T-helper 1 cell (primary cell): ENCODE measurements at places on chromosomes 16 and 17.

GRCh38 chr16:24801761-24802302, 43.9 kb upstream of the SLC5A11 start:
- no peak for DNase-seq

GRCh38 chr17:33858121-33858520, 397.0 kb upstream of the CCL2 start:
- DNase-seq, result no peak

GRCh38 chr16:15897121-15897780, 8.8 kb upstream of the CEP20 start:
- no peak for DNase-seq

DNA sequence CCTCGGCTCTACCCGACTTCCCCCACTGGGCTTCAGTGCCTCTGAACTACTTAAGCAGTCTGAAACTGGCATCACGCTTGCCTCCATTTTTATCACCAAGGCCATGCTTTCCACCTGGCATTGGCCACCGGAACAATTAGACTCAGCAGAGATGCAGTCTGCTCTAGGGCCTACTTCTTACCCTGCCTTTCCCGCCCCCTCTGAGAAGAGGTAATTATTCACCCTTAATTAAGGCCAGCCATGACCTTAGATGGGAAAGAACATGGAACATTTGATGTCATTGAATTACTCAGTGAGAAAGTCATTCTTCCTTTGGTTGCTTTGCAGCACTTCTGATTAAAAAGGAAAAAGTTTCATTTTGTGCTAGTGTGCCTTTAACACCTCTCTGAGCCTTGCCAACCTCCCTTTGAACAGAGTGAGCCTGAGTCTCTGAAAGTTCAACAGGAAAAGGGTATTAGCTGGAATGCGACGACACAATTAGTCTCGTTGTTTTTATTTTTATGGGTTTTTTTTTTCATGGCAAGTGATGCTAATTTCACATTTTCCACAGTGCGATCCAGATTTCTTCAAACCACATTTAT, 60.9 kb upstream of the TNRC6A start:
- DNase-seq, result no peak

DNA sequence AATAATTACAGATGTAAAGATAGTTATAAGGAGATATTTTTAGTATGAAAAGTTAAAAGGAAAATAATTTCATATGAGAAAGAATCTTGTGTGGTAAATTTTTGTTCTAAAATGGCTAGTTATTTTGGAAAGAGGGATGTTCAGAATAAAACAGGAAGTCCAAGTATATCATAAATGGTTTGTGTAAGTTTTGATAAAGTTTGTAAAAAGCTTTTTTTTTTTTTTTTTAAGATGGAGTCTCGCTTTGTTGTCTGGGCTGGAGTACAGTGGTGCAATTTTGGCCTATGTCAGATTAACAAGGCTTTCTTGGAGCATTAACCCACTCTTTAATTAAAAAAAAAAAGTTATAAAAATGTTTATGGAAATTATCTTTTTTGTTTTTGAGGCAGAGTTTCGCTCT, 8.2 kb upstream of the CDK10 start:
- DNase-seq, result no peak

- DNase-seq, result peak; percentile 38
Observed at GRCh38 chr16:69150146-69150865, 17.9 kb downstream of the UTP4 start.

DNA sequence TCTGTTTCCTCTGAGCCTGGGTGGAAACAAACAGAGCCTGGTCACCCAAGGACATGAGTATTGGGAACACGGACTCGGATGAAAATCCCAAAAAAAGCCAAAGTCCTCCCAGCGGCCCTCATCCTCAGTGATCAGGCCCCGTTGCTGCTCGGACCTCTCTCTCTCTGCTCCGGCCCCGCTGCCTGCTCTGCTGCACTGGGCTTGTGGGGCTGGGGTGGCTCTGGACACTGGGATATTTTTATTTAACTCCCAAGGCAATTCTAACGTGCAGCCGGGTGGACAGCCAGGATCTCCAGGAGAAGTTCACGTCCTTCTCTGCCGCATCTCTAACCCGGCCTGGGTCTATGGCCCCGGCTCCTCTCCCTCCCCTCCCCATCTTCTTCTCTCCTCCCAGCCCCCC, 280.9 kb upstream of the TNRC6C start:
- no peak for DNase-seq

- no peak for DNase-seq
Observed at GRCh38 chr16:79037521-79038373, 562.8 kb downstream of the MAF start.

DNA sequence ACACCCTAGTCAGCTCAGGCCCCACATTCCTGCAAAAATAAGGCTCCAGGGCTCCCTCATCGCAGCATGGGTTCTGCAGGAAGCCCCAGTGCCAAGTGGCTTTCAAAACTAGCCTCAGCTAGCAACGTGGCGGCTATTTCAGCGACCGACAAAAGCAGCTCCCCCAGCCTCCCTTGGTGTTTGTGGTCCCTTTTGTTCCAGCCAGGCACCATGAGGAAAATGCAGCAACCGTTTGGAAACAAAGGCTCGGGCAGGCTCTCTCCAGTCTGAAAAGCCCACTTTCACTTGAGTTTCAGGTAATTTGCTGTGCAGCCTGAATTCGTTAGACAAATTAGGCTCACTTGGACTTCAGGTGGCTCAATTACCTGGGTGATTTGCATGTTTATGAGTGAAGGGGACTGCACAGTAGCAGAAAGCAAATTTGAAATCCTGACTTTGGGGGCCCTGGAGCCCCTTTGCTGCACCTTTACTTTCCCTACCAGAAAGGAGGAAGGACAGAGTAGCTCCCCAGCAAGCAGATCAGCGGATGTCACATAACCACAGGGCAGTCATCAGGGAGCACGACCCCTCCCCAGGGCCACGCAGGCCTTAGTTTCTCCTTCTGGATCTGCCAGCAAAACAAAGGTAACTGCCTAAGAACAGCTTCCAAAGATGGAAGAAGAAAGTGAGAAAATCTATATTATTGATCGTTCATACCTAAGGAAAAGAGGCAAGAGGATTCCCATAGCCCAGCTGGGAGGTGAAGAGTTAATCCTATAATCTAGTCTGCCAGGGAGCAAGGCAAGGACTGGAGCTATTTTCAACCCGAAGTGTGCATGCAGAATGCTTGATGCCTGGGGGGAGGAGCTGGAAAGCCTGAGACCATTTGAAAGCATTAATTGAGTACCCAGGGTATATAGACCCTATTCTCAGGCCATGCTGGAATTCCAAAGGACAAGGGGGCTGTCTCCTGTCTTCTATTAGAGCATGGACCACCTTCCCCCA, 143.1 kb upstream of the SDK2 start:
- no peak for DNase-seq

- DNase-seq, result no peak
Observed at GRCh38 chr17:60522889-60523626, 3.0 kb downstream of the APPBP2 start.

- DNase-seq, result no peak
Observed at GRCh38 chr17:72090108-72090507, 30.7 kb upstream of the SOX9 start.

GRCh38 chr16:22413819-22414218, 39.4 kb upstream of the CDR2 start:
- no peak for DNase-seq

DNA sequence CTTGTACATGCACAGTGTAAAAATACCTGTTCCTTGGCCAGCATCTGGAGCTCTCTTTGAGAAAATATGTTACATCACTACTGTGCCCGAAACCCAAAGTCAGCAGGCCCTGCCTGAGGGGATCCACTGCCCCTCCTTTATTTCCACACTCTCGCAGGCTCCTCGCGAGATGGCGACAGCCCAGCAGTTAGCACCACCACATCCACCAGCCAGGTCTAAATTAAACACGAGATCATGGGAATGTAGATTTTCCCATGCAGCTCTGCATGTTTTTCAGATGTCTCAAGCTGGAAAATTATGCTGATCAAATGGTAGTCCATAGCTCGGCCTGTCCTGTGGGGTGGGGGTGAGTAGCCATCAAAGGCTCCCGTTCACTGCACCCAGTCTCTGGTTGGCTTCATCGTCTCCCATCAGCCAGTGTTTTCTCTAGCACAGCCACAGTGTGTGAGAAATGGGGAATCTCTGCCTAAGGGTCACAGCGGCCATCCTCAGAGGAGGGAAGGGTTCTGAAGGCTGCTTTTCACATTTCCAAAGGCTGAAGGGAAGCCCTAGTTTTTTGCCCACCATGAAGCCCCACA, 34.7 kb downstream of the EPN2 start:
- DNase-seq, result no peak

DNA sequence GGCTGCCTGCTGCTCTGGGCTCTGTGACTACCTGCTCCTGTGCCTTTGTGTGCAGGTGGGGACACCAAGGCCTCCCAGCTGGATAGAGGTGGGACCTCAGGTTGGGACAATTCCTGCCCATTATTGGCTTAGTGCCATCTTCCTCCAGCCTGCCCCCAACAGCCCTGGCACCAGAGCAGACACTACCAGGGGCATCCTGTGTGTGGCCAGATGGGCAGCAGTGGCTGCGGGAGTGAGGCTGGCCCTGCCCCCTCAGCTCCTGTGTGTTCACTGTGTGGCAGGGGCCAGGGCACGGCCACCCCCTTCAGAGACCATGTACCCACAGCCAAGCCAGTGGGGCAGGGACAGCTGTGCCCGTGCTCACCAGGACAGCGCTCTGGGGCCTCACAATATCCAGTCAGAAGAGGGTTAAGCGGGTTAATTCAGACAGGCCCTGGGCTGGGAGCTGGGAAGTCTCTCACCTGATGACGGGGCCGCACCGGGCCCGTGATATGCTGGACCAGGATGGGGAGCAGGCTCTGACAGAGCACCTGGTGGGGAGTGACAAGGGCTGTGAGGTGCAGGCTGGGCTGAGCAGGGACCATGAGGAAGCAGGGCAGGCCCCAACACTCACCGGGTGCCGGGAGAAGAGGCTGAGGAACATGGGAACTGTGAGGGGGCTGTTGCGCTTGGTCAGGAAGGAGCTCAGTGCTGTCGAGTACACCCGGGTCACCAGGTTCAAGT, 13.0 kb downstream of the MYBBP1A start:
- DNase-seq, result no peak

DNA sequence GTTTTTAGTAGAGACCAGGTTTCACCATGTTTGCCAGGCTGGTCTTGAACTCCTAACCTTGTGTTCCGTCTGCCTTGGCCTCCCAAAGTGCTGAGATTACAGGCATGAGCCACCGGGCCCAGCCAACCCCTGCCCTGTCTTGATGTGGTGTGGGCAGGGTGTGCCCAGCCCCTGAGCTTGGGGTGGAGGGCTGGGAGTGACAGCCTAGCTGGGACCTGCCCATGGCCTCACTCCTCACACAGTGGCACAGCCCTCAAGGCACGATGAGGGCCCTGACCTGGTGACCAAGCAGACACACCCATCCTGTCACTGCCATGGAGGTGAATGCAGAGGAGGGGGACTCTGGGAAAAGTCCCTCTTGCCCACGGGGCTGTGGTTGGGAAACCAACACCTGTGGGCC, 3.0 kb downstream of the IL32 start:
- no peak for DNase-seq

DNA sequence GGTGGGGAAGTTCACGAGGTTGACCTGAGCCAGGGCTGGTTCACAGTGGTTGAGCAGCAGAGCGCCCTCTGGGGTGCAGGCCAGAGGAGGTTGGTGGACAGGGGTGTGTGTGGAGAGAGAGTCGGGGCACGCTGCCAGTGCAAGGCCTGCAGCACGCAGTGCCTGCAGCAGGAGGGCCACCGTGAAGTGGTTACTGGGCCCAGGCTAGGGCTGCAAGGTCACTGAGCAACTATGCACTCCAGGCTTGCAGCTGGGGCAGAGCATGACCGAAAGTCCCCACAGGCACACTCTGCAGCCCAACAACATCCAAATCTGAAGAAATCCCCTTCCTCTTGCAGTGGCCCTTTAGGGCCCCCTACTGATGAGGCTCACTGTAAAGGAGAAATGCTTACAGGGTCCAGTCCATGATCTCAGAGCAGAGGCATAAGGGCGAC, 89.1 kb upstream of the NOL11 start:
- DNase-seq, result no peak

- DNase-seq, result no peak
Observed at GRCh38 chr16:88534638-88535190, 35.5 kb upstream of the ZC3H18 start.

GRCh38 chr17:41547921-41548843, 20.1 kb upstream of the KRT19 start:
- DNase-seq, result no peak

GRCh38 chr16:49335828-49336227, 37.8 kb upstream of the C16orf78 start:
- DNase-seq, result no peak

- DNase-seq, result no peak
Observed at GRCh38 chr16:24966031-24966430, 49.1 kb downstream of the ARHGAP17 start.

DNA sequence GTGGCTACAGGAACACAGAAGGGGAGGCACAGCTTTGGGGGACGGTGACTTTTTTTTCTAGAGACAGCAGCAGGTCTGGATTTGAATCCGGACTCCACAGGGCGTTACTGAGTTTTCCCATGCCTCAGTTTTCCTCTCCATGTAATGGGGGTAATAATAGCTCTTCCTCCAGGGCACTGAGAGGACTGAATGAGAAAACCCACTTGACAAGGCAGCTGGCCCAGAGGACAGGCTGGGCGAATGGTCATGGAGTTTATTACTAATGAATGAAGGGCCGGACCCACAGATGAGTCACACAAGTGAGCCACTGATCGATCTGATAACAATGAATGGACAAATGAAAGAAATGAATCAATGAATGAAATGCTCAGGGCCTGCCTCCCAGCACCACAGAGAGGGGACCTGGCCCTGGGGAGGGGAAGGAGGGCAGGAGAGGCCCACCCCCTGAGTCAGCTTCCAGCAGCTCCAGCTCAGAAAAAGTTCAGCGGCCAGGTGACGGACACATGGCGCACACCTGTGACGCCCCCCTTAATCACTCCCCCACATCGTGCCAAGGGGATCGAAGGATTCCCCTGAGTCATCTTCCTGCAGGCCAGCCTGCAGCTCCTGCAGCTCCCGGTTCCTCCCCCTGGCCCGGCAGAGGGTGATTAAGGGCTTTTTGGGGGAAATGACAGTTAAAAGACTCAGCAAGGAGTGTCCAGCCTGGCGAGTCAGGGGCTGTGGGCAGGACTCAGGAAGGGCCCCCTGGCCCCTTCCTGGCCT, 54.3 kb downstream of the SOCS1 start:
- DNase-seq, result no peak

GRCh38 chr16:85328676-85329058, 216.4 kb upstream of the CIBAR2 start:
- DNase-seq, result no peak

DNA sequence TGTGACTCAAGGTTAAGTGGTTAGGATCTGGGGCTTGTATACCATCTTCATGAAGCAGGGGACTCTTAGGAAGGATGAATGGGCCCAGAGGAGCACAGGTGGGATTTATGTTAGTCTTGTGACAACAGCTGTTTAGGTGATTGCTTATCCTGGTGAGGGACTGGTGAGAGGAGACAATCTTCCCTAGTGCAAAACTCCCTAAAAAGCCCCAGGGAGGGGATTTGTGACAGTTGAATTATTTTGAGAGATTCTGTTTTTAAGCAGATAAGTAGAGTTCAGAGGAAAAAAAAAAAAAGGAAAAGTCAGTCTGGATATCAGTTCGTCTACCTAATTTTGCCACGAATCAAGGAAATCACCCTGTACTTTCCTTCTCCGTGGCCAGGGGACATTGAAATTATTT, 35.1 kb upstream of the SEC14L1 start:
- no peak for DNase-seq

- no peak for DNase-seq
Observed at GRCh38 chr16:90035902-90036301, 16.6 kb upstream of the DBNDD1 start.
